ENCODE measurements at places on chromosomes 5 and 9. TPM values are rescaled to one million over a fixed set of nuclear protein-coding genes. Genes with fewer than 3 reads are reported as not detected.
A peak's percentile ranks its signal among the peaks of the same experiment; 100 is the strongest.

The TMC1 gene
- total RNA-seq = not detected

DNA sequence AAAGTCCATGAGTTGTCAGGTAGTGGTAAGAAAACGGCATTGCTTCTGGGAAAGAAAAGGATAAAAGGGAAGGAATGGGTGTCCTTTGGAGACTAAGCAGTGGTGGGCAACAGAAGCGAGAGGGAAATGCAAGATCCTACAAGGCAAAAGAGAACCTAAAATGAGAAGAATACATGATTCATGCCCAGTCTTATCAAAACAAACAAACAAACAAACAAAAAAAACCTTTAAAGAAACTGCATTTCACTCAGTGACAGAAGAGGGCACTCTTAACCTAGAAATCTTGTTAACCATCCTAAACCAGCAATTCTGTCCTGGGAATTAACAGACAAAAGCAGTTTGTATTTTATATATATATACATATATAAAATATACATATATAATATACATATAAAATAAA lies 88.5 kb downstream of the SUSD1 start:
- no peaks in the 10 kb centered on the region for H3K36me3 ChIP-seq
- H3K4me1 ChIP-seq = no peaks in the 10 kb centered on the region

- no peaks in the 10 kb centered on the region for H3K36me3 ChIP-seq
- H3K27ac ChIP-seq = no peak overlapping the region
- peaks cover 6% of the 10 kb centered on the region for H3K4me1 ChIP-seq
- H3K27me3 ChIP-seq = no peaks in the 10 kb centered on the region
- no peak for DNase-seq
These were observed 1.4 kb upstream of the PHF24 start for GRCh38 chr9:34956648-34957047.

- H3K36me3 ChIP-seq = no peaks in the 10 kb centered on the region
- H3K27me3 ChIP-seq = no peaks in the 10 kb centered on the region
- DNase-seq = no peak
- no peak overlapping the region for H3K27ac ChIP-seq
- H3K4me3 ChIP-seq = no peak overlapping the region
These were observed 40.3 kb upstream of the BARHL1 start for GRCh38 chr9:132541870-132542830.

- H3K27me3 ChIP-seq = no peaks in the 10 kb centered on the region
- H3K4me3 ChIP-seq = peak overlapping the region; percentile 19
- H3K27ac ChIP-seq = peak overlapping the region; percentile 47
- no peaks in the 10 kb centered on the region for H3K36me3 ChIP-seq
These were observed 137.5 kb downstream of the CPLANE1 start for GRCh38 chr5:37111426-37112382.

- no peak overlapping the region for H3K27ac ChIP-seq
- H3K4me1 ChIP-seq = no peaks in the 10 kb centered on the region
- no peak overlapping the region for H3K4me3 ChIP-seq
- no peaks in the 10 kb centered on the region for H3K36me3 ChIP-seq
These were observed 241.6 kb upstream of the CD180 start for GRCh38 chr5:67437905-67438845.

DNA sequence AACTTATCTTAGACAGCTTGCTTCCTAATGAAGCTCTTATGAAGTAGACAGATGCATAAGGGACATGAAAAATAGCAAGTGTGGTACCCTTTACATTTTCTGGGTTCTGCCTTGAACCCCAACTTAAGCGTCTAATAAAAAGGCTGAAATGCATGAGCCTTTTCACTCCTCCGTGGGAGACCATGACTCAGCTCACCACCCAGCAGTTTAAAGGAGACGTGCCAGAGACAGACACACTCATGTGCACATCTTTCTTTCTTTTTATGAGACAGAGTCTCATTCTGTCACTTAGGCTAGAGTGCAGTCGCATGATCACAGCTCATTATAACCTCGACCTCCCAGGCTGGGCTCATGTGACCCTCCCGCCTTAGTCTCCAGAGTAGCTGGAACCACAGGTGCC lies 22.3 kb downstream of the CTXN3 start:
- H3K27ac ChIP-seq = no peak overlapping the region
- H3K4me3 ChIP-seq = no peak overlapping the region
- DNase-seq = no peak
- H3K36me3 ChIP-seq = no peaks in the 10 kb centered on the region
- H3K27me3 ChIP-seq = no peaks in the 10 kb centered on the region
- no peaks in the 10 kb centered on the region for H3K4me1 ChIP-seq
